ENCODE measurements at places on chromosomes 5 and 9.
A peak's percentile ranks its signal among the peaks of the same experiment; 100 is the strongest.

DNA sequence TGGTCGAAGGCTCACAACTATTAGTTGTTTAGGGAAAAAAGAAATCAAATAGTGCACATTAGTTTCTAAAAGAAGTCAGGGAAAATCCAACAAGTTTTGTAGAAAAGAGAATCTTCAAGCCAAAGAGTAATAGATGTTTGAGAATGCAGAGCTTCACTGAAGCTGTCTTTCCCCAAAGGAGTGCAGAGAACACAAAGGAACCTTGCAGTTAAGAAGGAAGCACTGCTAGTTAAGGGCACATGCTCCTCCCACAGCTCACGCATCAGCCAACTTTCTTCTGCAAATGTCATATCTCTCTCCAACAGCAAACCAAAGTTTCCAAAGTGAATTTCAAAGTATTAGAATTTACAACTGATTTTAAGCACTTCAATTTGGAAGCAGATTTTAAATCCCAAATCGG, 116.4 kb upstream of the FST start:
- no peaks in the 10 kb centered on the region for H3K36me3 ChIP-seq
- H3K27ac ChIP-seq: no peak overlapping the region
- no peak for DNase-seq
- H3K4me1 ChIP-seq: no peaks in the 10 kb centered on the region
- H3K27me3 ChIP-seq: no peaks in the 10 kb centered on the region

GRCh38 chr5:38465061-38465460, 91.4 kb downstream of the LIFR start:
- H3K27me3 ChIP-seq: peaks cover 24% of the 10 kb centered on the region
- no peak overlapping the region for H3K4me3 ChIP-seq
- H3K27ac ChIP-seq: no peak overlapping the region
- DNase-seq: no peak
- H3K4me1 ChIP-seq: peaks cover 6% of the 10 kb centered on the region

DNA sequence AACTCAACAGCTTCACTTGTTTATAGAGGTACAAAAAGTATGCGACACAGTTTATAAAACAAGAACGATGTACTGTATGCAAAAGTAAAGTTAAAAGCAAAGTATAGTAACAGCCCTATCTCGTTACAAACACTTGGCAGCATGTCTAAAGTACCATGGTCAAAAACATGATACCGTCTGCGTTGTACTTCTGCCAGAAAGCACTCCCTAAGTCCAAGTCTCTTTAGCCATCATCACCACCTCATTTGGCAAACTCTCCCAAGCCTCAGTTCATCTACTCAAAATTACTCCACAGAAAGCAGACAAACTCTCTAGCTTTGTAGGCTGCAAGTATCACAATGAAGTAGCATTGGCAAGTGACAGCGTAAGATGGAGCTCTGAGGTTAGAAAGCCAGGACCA, 73.4 kb downstream of the NFIB start:
- H3K4me1 ChIP-seq: no peaks in the 10 kb centered on the region
- DNase-seq: no peak
- H3K36me3 ChIP-seq: no peaks in the 10 kb centered on the region
- no peak overlapping the region for H3K4me3 ChIP-seq

DNA sequence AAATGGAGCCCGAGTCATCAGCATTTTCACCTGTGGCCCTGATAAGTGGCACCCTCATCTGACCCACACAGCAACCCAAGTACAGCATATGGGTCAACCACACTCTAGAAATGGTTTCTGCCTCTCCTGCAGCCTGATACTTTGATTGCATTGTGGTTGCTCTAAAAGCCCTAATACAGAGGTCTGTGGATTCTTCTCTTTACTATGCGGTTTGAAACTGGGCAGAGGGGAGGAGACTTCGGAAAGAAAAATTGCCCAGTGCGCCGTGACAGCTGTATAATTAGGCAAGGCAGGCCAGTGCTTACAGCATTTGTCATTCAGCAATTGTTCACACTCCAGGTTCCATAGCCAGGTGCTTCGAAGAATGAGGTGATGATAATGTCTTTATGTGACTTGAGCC, 361.0 kb downstream of the NFIB start:
- no peaks in the 10 kb centered on the region for H3K4me1 ChIP-seq
- H3K27me3 ChIP-seq: no peaks in the 10 kb centered on the region
- no peak overlapping the region for H3K4me3 ChIP-seq
- H3K36me3 ChIP-seq: no peaks in the 10 kb centered on the region
- no peak overlapping the region for H3K27ac ChIP-seq

DNA sequence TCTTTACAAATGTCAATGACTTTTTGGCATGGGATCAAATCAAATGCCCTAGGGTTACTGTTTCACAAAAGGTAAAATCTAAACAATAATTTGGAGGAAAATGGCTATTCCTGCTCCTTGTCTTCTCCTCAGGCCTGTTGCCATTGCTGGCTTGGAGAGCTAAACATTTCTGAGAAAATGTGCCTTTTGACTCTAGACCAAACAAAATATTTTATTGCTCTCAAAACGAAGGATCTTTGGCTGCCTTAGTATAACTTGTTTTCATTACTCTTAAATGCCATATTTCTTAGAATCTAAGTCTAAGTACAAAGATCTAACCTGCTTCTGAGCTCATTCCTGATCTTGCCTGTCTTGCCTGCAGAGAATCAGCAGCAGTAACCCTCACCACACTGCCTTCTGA, 116.6 kb downstream of the MUSK start:
- H3K36me3 ChIP-seq: no peaks in the 10 kb centered on the region
- no peak overlapping the region for H3K27ac ChIP-seq
- no peaks in the 10 kb centered on the region for H3K4me1 ChIP-seq
- no peaks in the 10 kb centered on the region for H3K27me3 ChIP-seq
- no peak overlapping the region for H3K4me3 ChIP-seq
- DNase-seq: no peak

DNA sequence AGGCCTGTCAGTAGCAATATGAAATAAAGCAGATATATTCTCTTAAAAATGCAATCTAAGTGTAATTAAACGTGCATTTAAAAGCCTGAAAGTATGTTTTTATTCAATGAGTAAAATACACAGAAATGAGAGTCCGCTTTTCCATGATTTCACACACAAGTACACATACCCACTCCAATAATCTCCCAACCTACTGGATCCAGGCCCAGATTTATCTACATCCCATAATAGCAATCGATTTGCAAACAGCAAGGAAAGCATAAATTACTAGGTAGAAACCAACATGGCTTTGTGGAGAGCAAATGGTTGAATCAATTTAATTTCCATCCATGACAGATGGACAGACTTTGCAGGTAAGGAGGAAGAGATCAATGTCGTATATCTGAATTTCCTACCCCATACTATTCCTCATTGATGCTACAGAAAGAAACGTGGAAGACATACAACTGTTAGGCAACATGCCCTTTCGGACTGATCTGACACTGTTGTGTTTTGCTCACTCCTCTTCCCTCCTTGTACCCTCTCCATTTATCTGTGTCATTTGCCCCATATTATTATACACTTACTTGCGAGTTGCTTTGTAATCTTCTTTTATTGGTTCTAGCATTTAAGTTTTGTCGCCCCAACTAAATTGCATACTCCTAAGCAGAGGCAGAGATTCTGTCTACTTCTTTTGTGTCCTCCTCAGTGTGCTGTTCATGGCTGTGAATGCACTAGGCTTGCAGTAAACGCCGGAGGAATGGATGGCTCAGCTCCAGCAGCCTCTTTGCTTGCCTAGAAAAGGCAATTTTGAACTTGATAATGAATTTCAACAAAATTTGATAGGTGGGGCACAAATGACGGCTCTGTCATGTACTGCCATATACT, 133.6 kb downstream of the NFIB start:
- no peak for DNase-seq
- H3K27ac ChIP-seq: no peak overlapping the region
- H3K4me3 ChIP-seq: no peak overlapping the region
- no peaks in the 10 kb centered on the region for H3K27me3 ChIP-seq
- no peaks in the 10 kb centered on the region for H3K36me3 ChIP-seq

DNA sequence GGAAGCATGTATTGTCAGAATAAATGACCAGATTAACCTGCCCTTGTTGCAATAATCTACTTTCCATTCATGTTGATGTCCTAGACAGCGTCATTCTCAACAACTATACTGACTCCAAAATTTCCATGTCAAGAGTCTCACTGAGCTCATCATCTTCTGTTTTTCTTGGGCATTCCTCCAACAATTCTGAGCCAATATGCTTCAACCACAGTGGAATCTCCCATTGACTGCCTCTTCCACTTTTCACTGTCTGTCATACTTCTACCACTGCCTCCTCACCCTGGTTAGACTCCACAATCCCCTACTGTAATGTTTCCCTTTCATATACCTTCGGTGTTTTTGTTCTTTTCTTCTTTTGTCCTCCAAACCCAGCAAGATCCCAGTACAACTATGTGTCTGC, 162.8 kb downstream of the TLE1 start:
- H3K4me3 ChIP-seq: no peak overlapping the region
- no peaks in the 10 kb centered on the region for H3K27me3 ChIP-seq
- DNase-seq: no peak
- no peaks in the 10 kb centered on the region for H3K4me1 ChIP-seq

- no peaks in the 10 kb centered on the region for H3K4me1 ChIP-seq
- DNase-seq: no peak
- H3K36me3 ChIP-seq: peaks cover 16% of the 10 kb centered on the region
- H3K4me3 ChIP-seq: no peak overlapping the region
- H3K27me3 ChIP-seq: no peaks in the 10 kb centered on the region
These were observed 20.2 kb downstream of the SH3GLB2 start for GRCh38 chr9:129007766-129008468.

DNA sequence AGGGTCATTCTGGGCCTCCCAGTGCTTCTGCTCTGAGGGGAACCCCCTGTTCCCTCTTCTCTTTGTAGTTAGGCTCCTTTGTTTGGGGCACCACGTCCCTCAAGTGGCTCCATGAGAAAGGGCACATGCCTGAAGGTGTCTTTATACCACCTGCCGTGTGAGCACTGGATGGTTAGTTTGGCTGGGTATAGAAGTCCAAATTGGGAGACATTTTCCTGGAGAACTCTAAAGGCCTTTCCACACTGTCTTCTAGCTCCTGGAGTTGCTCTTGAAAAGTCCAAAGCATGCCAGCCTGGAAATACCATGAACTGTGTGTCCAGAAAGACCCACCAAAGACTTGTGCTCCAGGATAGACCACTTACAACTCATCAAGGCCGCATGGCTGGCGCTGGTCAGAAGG, 11.1 kb upstream of the CCDC187 start:
- H3K36me3 ChIP-seq: peaks cover 21% of the 10 kb centered on the region
- DNase-seq: no peak
- peaks cover 23% of the 10 kb centered on the region for H3K4me1 ChIP-seq

DNA sequence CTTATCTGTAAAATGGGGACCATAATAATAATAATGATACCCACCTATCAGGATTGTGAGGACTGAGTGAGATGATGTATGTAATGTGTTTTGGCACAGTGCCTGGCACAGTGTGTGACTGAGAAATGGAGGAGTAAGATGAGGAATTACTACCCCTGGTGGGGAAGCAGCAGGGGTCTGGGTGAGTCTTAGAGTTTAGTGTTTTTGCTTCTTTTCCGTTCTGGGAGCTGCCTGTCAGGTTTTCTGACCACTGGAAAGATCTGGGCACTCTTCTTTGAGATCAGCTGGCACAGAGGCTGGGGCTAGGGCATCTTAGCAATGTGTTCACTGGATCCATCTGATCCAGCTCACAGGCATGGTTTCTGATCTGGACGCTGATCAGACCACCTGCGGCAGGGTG, 8.5 kb downstream of the LCP2 start:
- H3K4me1 ChIP-seq: peaks cover 100% of the 10 kb centered on the region
- H3K36me3 ChIP-seq: peaks cover 95% of the 10 kb centered on the region
- peak overlapping the region; percentile 99 for H3K27ac ChIP-seq

GRCh38 chr9:134059188-134059641, 8.6 kb downstream of the BRD3 start:
- peaks cover 7% of the 10 kb centered on the region for H3K36me3 ChIP-seq
- no peak overlapping the region for H3K4me3 ChIP-seq
- no peak for DNase-seq
- no peak overlapping the region for H3K27ac ChIP-seq

DNA sequence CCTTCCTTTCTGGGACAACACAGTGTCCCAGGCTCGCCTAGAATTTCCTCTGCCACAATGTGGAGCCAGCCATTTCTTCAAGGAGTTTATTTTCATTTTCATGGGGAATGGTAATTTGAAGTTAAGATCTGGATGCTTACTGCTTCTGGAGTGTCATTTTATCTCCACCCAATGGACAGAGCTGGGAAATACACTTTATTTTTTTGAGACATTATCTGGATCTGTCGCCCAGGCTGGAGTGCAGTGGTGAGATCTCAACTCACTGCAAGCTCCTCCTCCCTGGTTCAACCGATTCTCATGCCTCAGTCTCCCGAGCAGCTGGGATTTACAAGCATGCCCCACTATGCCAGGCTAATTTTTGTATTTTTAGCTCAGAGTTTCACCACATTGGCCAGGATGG, 12.7 kb upstream of the THG1L start:
- no peak for DNase-seq
- H3K36me3 ChIP-seq: peaks cover 1% of the 10 kb centered on the region
- no peaks in the 10 kb centered on the region for H3K27me3 ChIP-seq
- no peak overlapping the region for H3K4me3 ChIP-seq

GRCh38 chr9:90046317-90046861, 441.6 kb downstream of the GADD45G start:
- no peaks in the 10 kb centered on the region for H3K36me3 ChIP-seq
- no peaks in the 10 kb centered on the region for H3K4me1 ChIP-seq
- no peak overlapping the region for H3K4me3 ChIP-seq
- peaks cover 24% of the 10 kb centered on the region for H3K27me3 ChIP-seq

DNA sequence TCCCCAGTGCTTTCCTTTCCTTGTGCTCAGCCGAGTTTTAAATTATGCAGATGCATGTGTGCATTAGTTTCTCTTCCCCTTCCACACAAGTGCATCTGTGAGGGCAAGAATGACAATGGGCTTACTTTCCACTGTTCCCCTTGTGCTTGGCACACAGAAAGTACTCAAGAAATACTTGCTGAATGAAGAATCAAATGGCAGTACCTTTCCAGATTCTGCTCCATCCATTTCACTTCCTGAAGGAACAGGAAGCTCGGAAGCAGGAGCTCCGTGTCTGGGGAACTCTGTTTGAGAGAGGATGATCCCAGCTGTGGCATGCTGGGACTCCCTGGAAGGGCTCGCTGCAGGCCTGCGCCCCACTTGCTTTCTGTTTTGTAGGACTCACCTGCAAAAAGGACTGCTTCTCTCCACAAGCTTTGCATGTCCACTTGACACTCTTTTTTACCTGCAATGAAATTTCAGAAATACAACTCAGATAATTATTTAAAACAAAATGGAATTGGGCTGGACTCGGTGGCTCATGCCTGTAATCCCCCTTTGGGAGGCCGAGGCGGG, 5.5 kb downstream of the MRNIP start:
- no peaks in the 10 kb centered on the region for H3K27me3 ChIP-seq
- H3K27ac ChIP-seq: no peak overlapping the region
- peaks cover 16% of the 10 kb centered on the region for H3K4me1 ChIP-seq
- H3K36me3 ChIP-seq: peaks cover 10% of the 10 kb centered on the region
- DNase-seq: no peak

DNA sequence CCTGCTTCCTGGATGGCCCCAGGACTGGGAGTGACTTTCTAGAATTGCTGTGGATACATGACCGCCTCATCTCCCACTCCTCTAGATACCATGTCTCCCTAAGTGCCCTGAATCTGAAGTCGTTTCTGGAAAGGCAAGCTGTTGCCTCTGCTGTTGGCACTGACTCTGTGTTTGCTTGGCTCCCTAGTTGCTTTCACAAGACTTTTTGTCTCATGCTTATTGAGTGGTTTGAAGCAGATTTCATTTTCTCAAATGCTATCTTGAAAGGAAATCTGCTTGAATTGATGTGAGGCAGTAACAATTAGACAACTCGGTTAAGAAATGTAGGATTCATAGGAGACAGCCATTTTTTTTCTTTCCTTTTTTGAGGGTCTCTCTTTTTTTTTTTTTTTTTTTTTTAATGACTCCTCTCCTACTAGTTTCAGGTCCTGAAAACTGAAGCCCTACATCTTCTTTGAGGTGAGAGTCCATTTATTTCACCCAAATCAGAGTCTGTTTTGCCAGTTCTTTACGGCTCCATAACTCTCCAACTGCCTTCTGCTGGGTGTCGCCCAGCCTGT, 65.9 kb downstream of the PRDM6 start:
- H3K27ac ChIP-seq: no peak overlapping the region
- peaks cover 2% of the 10 kb centered on the region for H3K36me3 ChIP-seq
- no peaks in the 10 kb centered on the region for H3K4me1 ChIP-seq

Data from central memory CD8-positive, alpha-beta T cell (primary cell).